ENCODE measurements at places on chromosomes 13 and 19.

DNA sequence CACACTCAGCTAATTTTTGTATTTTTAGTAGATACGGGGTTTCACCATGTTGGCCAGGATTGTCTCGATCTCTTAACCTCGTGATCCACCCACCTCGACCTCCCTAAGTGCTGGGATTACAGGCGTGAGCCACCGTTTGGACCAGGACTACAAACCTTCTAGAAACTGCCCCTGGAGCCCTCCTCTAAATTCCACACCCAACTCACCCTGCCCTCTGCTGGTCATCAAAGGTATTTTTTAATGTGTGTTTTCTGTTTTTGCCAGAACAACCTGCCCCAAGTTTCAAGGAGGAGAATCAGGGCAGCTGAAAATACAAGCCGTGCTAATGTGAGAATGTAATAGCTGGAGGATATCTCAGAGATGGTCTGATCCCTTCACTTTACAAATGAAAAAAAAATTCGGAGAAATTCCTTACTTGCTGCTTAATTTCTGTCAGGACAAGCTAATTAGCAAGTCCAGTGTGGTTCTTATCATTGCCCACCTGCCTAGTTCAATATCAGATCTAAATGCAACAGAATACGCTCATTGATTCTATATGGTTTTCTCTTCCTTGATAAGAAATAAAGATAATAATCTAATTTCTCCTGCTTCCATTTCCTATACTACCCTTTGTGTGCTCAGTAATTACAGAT lies 4.1 kb downstream of the ATP8A2 start:
- DNase-seq, result no peak

DNA sequence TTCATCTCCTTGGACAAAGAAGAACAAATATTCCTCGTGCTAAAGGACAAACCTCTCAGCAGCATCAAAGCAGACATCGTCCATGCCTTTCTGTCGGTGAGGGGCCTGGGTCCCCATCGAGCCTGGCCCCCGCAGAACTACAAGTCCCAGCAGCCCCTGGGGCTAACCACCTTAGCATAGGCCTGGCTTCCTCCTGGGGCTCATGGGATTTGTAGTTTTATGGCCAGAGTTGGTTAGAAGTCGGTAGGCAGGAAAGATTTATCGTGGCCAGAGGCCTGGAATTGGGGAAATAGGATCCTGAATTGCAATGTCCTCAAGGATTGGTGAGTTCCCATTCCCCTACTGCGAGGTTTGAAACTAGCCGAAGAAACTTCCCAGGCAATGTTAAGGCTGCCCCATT lies 19.6 kb downstream of the TMEM150B start:
- peak; percentile 63 for DNase-seq

GRCh38 chr13:41017159-41017558 lies 2.0 kb downstream of the ELF1 start:
- no peak for DNase-seq

- no peak for DNase-seq
Measured at GRCh38 chr19:11138601-11139300, 16.8 kb downstream of the SPC24 start.

DNA sequence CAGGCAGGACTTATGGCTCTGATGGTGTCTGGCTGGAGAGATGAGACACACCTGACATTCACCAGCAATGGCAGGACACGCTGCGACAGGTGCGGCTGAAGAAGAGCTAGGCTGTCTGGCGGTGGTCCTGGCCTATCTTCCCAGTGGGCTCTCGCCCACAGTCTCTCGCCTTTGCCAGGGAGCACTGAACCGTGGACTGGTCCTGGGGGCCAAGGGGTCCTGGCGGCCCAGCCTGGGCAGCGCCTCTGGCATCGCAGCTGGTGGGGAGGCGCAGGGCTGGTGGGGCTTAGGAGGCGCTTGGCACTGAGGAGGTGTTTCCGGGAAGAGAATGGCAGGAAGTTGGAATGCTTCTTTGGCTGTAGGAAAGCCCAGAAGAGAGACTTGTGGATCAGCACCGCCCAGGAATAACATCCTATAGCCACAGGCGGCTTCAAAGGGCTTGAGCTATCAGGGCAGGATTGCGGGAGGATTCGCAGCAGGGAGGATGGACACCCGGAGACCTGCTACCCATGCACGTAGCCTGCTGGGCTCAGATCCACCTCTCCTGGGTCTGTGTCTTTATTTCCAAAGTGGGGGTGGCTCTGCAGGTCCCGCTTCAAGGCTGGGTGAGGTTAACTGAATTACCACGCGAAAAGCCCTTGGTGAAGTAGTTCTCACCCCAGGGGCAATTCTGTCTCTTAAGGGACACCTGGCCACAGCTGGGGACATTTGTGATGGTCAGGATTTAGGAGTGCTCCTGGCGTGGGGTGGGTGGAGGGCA lies 14.6 kb downstream of the KDM4B start:
- DNase-seq, result no peak

DNA sequence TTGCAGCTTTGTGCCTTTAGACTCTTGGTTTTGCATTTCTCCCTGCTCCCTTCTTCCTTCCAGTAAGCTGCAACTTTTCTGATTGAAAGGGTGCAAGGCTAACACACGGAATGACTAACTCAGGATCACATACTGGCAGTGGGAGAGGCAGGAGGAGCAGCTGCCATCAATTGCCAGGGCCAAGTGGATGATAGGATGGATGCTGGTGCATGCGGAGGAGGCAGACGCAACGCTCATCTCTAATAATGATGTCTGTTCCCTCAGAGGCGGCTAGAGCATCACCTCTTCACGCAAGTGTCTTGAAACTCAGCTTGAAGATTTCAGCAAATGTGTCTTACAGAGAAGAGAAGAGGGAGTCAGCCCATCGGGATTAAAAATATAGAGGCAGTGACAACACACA lies 49.5 kb upstream of the TPM4 start:
- no peak for DNase-seq

- no peak for DNase-seq
Measured at GRCh38 chr13:27147530-27148170, 24.0 kb downstream of the USP12 start.

- no peak for DNase-seq
Measured at GRCh38 chr13:76991432-76991795, 467 bp upstream of the CLN5 start.

- DNase-seq, result no peak
Measured at GRCh38 chr19:7145494-7145893, 76.0 kb downstream of the ZNF557 start.

DNA sequence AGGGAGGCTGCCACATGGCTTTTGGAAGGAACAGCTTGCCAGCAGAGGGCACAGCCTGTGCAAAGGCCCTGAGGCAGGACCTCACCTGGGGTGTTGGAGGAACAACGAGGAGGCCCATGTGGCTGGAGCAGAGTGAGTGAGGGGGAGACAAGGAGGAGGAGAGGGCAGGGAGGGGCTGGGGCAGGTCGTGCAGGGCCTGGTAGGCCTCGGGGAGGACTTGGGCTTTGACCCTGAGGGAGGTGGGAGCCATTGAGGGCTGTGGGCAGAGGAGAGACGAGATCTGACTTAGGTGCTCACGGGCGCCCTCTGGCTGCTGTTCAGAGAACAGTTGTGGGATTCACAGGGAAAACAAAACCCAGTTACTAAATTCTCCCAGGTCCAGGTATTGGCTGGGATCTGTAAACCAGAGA lies 25.2 kb downstream of the ZNRF4 start:
- DNase-seq, result peak; percentile 41

- no peak for DNase-seq
Measured at GRCh38 chr13:27336014-27336673, 65.5 kb downstream of the RASL11A start.

DNA sequence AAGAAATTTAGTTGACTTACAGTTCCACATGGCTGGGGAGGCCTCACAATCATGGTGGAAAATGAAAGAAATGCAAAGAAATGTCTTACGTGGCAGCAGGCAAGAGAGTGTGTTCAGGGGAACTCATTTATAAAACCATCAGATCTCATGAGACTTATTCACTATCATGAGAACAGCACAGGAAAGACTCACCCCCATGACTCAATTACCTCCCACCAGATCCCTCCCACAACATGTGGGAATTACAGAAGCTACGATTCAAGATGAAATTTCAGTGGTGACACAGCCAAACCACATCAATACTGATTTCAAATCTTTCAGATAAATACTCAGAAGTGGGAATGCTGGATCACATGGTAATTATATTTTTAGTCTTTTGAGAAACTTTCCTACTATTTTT lies 1357.9 kb downstream of the SLITRK5 start:
- DNase-seq, result no peak

GRCh38 chr19:28244966-28245365 lies 968.0 kb downstream of the UQCRFS1 start:
- no peak for DNase-seq

DNA sequence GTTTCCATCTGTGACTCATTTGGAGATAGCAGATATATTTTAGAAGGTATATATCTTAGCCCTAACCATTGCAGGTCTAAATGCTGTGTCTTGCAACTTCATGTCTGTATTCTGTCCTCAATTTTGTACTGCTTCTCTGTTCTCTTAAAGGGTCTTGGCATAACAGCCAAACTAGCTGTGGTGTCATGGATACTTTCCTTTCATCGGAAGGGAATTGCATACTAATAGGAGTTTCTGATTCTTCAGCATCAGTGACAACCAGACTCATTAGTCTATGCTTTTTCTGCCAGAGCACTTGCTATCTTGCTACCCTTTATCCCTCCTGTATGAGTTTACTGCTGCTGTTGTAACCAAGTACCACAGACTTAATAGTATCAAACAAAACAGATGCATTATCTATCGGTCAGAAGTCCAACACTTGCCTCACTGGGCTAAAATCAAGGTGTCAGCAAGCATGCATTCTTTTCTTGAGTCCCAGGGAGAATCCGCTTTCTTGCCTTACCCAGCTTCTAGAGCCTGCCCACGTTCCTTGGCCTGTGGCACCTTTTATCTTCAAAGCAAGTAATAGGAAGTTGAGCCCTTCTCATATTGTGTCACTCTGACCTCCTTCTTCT lies 253.1 kb downstream of the HS6ST3 start:
- DNase-seq, result no peak

DNA sequence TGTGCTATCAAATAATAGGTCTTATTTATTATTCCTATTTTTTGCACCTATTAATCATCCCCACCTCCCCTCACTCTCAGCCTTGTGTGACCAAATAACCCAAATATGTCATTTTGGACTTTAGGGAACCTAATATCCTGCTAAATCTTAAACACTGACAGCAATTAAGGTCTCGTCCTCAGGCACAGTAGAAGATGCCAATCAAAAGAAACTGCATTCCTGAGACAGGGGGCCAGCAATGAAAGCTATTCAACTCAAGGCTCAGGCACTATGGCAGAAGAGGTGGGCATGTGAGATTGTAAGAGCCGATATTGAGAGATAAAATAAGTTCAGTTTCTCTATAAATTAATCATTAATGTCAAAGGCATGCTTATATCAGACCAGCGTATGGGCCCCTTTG lies 1437.7 kb upstream of the PCDH9 start:
- no peak for DNase-seq

- no peak for DNase-seq
Measured at GRCh38 chr19:19943848-19944582, 43.3 kb downstream of the ZNF93 start.

DNA sequence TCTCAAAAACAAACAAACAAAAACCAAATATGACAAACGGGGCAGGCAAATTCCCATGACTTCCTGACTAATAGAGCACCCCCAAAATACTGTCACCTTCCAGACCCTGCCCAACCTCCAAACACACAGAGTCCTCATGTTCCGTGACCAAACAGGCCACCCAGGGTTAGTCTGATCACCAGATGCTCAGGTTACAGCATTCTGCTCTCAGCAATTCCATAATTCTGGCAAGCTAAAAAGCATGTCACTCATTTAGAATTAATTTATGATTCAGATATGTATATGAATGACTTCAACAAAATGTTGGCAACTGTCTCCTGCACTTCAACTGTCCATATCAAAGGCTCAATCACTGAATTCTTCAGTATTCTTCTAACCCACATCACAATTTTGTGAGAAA lies 52.4 kb downstream of the ZIC5 start:
- no peak for DNase-seq

DNA sequence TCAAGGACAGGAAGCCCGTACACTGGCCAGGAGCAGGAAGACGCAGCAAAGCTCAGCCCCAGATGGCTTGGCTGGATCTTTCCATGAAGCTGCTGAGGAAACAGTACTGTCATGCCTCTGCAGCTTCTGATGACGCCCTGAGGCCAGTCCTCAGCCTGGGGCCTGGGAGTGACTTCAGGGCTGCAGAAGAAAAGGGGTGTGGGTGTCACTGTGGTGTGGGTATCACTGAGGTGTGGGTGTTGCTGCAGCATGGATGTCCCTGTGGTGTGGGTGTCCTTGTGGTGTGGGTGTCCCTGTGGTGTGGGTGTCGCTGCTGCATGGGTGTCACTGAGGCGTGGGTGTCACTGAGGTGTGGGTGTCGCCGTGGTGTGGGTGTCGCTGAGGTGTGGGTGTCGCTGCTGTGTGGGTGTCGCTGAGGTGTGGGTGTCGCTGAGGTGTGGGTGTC lies 12.0 kb upstream of the GAS6 start:
- no peak for DNase-seq

GRCh38 chr13:53254500-53254899 lies 225.9 kb downstream of the OLFM4 start:
- DNase-seq, result no peak

- DNase-seq, result no peak
Measured at GRCh38 chr19:4986471-4986891, 17.6 kb downstream of the KDM4B start.

DNA sequence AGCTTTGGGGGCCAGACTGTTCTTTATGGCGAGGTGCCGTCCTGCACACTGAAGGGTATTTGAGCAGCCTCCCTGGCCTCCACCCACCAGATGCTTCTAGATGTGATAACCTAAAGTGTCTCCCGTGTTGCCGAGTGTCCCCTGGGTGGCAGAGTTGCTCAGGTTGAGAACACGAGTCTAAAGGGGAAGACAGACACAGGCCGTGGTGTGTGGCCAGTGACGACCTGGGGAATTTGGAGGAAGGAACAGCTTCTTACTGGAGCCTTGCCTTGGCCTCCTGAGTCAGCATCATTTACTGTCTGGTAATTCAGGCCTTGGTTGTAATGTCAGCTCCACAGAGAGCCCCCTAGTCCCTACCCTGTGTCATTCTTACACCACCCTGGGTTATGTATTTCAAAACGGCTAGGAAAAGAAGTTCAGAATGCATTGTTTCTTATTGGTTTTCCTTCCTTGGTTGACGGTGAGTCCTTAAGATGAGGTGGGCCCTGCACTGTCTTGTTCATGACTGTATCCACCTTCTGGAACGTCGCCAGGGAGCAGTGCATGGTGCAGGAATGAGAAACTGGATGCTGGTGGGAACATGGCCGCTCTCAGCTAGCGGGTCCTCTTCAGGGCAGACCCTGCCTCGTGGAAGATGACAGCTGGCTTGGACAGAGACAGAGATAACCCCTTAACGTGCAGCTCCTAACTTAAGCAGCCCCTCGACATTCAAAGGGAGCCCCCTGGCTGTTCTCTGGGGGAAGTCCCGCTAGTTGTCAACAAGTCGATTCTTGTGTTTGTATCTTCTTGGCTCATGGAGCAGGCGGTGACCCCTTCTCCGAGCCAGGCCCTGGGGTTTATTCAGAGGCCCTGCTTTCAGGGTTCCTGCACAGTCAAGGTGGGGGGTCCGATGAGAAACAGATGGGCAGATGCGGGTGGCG lies 7.2 kb downstream of the SIN3B start:
- DNase-seq, result no peak

GRCh38 chr13:34065928-34066327 lies 248.0 kb downstream of the RFC3 start:
- no peak for DNase-seq

GRCh38 chr19:36256853-36257519 lies 42.1 kb downstream of the ZNF146 start:
- no peak for DNase-seq

GRCh38 chr19:16449330-16449961 lies 22.3 kb downstream of the EPS15L1 start:
- no peak for DNase-seq
